ENCODE measurements at places on chromosomes 12 and 14. TPM values are rescaled to one million over a fixed set of nuclear protein-coding genes. Genes with fewer than 3 reads are reported as not detected.

Gene IAPP
- 0.15 TPM for total RNA-seq

DNA sequence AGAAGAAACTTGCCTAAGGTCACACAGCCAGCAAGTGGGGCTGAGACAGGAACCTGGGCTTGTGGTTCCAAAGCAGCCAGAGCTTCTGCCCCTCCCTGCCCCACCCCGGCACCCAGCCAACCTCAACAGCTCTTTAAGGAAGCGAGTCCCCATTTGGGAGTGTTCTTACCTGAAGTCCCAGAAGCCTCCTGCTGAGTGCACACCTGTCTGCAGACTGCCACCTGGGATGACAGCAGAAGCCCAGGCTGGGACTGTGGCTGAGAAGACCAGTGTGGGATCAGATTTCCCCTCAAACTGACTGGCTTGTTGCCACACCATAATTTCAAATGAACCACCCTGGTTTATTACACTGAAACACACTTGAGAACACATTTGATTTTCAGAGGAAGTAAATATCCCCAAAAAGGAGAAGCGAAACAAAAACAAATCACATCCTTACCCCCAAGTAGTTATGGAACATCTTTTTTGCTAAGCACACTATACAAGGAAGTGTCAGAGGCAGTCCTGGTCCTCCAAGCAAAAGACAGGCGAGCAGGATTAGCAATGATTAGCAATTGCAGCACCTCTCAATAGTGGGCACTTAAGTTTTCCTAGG lies 6.3 kb upstream of the RIN3 start:
- peaks cover 6% of the 10 kb centered on the region for H3K27me3 ChIP-seq
- H3K4me3 ChIP-seq, result no peak overlapping the region
- no peak overlapping the region for H3K27ac ChIP-seq

Gene MYL2
- not detected for total RNA-seq

GRCh38 chr12:119444462-119445044 lies 110.0 kb downstream of the CCDC60 start:
- H3K27ac ChIP-seq, result no peak overlapping the region
- H3K36me3 ChIP-seq, result no peaks in the 10 kb centered on the region
- peak; percentile 76 for DNase-seq
- no peak overlapping the region for H3K4me3 ChIP-seq
- peaks cover 4% of the 10 kb centered on the region for H3K4me1 ChIP-seq

DNA sequence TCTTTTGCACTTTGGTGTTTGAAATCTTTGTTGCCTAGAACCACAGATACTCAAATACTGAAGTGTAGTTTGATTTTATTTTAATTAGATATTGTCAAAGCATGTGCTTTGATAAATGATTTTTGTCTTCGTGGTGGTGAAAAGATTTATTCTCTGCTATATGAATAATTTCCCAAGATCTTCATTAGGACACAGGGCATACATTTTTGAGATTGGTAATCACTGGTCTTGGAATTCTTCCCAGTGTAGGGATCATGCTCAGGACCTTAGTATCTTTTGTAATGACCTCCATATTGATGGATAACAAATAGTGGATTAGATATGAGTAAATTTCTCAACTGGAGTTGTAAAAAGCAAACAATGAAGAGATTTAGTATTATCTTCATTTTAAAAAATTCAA lies 28.2 kb downstream of the TBK1 start:
- peaks cover 41% of the 10 kb centered on the region for H3K36me3 ChIP-seq
- H3K27ac ChIP-seq, result no peak overlapping the region
- no peak for DNase-seq

Gene CFAP54
- total RNA-seq, result 4.2 TPM

- H3K4me1 ChIP-seq, result no peaks in the 10 kb centered on the region
- H3K27ac ChIP-seq, result no peak overlapping the region
- no peak overlapping the region for H3K4me3 ChIP-seq
- H3K27me3 ChIP-seq, result no peaks in the 10 kb centered on the region
Measured at GRCh38 chr12:108090932-108091678, 38.0 kb upstream of the WSCD2 start.

- no peaks in the 10 kb centered on the region for H3K27me3 ChIP-seq
- DNase-seq, result no peak
- no peaks in the 10 kb centered on the region for H3K4me1 ChIP-seq
Measured at GRCh38 chr12:76957301-76957700, 78.5 kb upstream of the CSRP2 start.

- peak overlapping the region; percentile 93 for H3K27ac ChIP-seq
- H3K36me3 ChIP-seq, result no peaks in the 10 kb centered on the region
- H3K27me3 ChIP-seq, result no peaks in the 10 kb centered on the region
- peaks cover 7% of the 10 kb centered on the region for H3K4me1 ChIP-seq
- peak overlapping the region; percentile 77 for H3K4me3 ChIP-seq
Measured at GRCh38 chr12:50764286-50765094, 589 bp downstream of the ATF1 start.

DNA sequence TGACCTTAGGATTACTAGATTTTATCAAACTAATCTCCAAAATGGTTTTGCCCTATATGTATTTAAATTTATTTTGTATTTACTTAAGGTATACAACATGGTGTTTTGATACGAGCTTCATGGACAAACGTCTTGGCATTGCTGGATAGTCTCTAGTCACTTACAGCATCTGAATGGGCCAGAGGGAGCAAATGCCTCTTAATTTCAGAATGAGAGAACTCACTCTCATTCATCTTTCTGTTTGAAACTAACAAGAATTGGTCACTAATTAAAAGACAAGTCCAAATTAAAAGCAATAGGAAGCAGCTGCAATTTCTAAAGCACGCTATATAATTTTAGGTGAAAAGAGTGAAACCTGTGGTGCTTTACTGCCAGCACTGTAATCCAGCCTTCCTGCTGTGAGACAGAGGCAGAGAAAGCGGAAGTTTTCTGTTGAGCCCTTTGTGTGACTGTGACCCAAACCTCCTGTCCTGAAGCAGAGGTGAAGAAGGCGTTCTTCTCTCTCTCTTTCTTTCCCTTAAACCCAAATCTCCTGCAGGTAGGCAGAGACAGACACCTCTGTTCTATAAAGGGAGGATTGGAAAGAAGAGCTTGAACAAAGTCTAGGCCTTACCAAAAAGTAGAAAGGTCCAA lies 184.6 kb upstream of the NAV3 start:
- peak; percentile 72 for DNase-seq
- H3K27ac ChIP-seq, result peak overlapping the region; percentile 89
- no peak overlapping the region for H3K4me3 ChIP-seq
- H3K4me1 ChIP-seq, result peaks cover 56% of the 10 kb centered on the region
- no peaks in the 10 kb centered on the region for H3K36me3 ChIP-seq

Gene OR4M1
- total RNA-seq, result not detected

Gene ARMH4
- total RNA-seq, result 23.0 TPM

- H3K27ac ChIP-seq, result no peak overlapping the region
- no peaks in the 10 kb centered on the region for H3K27me3 ChIP-seq
- no peak for DNase-seq
- no peaks in the 10 kb centered on the region for H3K36me3 ChIP-seq
Measured at GRCh38 chr12:92297932-92298696, 152.5 kb upstream of the BTG1 start.

DNA sequence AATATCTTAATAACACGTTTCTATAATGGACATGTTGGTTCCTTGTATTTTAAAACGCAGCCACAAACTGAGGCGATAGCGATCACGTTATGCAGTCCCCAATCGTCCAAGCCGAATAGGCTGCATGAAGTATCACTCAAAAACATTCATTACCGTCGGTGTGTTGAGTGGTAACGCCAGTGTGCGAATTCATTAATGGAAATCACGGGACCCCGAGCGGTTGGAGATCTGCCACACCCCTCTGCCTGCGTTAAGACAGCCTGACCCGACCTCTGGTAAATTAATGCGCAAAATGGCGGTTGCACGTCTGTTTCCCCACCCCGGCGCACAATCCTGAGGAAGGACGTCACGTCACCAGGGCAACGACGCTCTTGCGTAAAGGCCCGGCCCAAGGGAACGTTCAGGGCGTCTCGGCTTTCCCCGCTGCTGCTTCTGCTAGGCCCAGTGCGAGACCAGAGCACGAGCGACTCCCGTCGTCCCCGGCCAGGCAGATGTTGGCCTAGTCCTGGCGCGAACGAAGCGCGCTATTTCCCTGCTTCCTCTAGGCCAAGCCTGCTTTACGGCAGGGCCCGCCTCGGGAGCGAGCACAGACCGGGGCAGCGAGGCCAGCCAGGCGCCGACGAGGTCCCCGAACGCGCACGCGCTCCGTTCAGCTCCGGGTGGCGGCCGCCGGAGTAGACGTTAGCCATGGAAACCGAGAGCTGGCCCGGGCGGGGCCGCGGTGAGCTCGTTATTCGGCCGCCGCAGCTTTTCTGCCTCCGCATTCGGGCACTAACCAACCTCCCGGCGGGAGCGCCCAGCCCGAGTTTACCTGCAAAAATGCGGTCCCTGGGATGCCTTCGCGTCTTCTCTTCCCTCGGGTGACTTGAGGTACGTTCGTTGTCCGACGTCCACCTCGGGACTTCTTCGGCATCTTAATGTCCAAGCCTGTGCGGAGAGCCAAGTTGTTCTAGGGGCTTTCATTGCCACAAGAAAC lies at the start of gene PCNX4:
Gene PCNX4, plus strand, starts transcription at position 374 of the 976 bp plus-strand sequence. CDS start 15,716 bp downstream, outside the sequence.
- peaks cover 19% of the 10 kb centered on the region for H3K4me1 ChIP-seq
- H3K36me3 ChIP-seq, result no peaks in the 10 kb centered on the region
- peak; percentile 98 for DNase-seq
- H3K27ac ChIP-seq, result peak within 1 kb of the TSS; percentile 97

DNA sequence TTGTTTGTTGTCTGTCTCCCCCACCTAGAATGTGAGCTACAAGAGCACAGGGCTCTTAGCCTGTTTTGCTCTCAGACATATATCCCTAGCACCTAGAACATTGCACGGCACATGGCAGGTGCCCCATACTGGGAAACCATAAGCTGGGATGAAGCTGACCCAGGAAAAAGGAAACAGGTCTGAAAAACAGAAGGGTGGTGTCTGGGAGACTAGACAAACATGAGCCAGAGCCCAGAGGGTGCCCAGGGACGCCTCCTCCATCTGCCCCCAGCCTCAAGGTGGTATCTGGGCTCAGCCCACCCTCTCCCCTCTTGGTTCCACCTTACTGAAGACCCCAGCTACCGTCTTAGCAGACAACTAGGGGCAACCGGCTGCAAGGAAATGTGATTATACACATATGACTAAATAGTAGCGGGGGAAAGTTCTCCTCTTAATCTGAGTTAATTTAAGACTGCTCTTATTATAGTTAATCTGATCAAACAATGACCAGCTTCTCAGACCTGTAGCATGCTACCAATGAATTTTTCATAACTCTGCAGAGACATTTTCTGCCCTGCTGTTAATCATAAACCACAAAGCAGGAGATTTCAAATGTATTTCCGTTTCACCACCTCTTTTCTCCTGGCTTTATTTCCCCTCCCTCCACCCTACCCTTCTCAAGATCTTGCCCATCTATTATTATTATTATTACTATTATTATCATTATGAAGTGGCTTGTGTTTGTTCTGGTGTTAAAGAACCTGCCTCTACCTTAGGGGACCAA lies 31.9 kb downstream of the KSR2 start:
- no peaks in the 10 kb centered on the region for H3K36me3 ChIP-seq
- no peak for DNase-seq
- no peaks in the 10 kb centered on the region for H3K4me1 ChIP-seq
- H3K27me3 ChIP-seq, result no peaks in the 10 kb centered on the region

Measured in neural progenitor cell (in vitro differentiated cells).